ENCODE measurements at places on chromosomes 5 and 9. TPM values are rescaled to one million over a fixed set of nuclear protein-coding genes. Genes with fewer than 3 reads are reported as not detected.

- no peak for DNase-seq
Observed at GRCh38 chr9:114607671-114608524, 3.2 kb upstream of the TMEM268 start.

GRCh38 chr5:44358421-44358820 is 30.8 kb downstream of the FGF10 start:
- no peak for DNase-seq

GRCh38 chr5:112668016-112668415 is 69.7 kb upstream of the APC start:
- no peak for DNase-seq

The CNTFR gene
- total RNA-seq = 170 TPM

The QRFP gene
- total RNA-seq = not detected

The ABO gene
- not detected for total RNA-seq
